ENCODE measurements at places on chromosomes 1 and 21.

DNA sequence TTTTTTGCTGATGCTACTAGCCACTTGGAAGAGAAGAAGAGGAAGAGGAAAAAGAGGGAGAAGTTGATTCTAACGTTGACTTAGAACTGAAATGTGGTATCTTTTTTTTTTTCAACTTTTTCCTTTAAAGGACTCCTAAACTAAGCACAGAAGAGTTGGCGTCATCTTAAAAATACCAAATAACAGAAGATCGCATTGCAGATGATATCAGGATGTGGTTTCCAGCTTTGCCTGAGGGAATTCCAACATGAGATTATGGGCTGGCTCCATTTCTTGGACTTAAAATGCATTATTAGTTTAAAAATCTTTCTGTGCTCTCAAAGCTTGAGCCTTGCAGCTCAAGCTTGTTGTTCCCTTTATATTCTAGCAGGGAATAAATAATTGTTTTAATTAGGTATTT is 29.8 kb downstream of the WDR3 start:
- DNase-seq: no peak

DNA sequence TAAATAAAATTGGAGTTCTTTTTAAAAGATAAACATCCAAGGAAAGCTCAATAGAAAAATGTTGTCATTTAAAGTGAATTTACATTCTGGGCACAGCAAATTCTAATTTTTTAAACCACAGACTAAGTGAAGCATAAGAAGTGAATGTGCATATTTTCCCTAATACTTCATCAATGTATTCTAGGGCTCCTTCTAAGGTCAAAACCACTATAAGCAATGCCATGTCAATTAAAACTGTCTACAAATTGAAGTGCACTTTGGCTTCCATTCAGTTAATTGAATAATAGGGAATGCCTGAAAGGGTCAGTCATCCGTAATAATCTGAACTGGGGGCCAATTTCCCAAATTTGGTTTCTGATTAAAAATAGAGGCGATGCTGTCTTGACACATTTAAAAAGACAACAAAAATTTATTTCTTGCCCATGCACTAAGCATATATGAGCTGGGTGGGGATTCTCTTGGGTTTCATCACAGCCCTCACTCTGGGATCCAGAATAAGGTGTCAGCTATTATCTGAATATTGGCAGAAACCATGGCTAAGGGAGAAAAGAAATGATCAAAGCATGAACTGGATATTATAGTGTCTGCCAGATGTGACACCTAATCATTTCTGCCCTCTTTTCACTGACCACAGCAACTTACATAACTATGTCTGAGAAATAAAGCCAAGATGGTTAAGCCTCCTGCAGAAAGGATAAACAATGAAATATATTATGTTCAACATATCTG is 660.6 kb upstream of the B3GALT2 start:
- no peak for DNase-seq

DNA sequence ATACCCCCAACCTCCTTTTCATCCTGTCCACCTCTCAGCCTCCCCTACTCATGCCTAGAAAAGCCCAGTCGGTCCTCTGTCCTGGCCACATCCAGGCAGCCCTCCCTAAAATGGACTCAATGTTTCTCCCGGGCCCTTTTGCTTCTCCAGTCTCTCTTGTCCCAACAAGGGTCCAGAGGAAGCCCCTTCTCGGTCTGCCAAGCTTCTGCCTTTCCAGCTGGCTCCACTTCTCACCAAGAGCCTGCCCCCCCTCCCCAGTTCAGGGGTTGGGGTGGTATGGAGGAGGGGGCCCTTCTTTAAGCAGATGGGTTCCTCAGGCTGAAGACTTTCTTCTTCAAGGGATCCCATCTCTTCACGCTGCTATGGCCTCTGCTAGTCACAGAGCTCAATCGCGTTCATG is 23.9 kb downstream of the RAB7B start:
- DNase-seq: no peak

GRCh38 chr1:211895126-211895759 is 64.7 kb upstream of the LPGAT1 start:
- no peak for DNase-seq

GRCh38 chr1:20370698-20371097 is 80.0 kb downstream of the VWA5B1 start:
- DNase-seq: no peak

Data from stimulated activated CD8-positive, alpha-beta memory T cell treated with anti-CD3 and anti-CD28 coated beads, Interleukin-4, amount 100 ng/mL, for 48 hours (primary cell).